ENCODE measurements at places on chromosomes 6 and 20.

DNA sequence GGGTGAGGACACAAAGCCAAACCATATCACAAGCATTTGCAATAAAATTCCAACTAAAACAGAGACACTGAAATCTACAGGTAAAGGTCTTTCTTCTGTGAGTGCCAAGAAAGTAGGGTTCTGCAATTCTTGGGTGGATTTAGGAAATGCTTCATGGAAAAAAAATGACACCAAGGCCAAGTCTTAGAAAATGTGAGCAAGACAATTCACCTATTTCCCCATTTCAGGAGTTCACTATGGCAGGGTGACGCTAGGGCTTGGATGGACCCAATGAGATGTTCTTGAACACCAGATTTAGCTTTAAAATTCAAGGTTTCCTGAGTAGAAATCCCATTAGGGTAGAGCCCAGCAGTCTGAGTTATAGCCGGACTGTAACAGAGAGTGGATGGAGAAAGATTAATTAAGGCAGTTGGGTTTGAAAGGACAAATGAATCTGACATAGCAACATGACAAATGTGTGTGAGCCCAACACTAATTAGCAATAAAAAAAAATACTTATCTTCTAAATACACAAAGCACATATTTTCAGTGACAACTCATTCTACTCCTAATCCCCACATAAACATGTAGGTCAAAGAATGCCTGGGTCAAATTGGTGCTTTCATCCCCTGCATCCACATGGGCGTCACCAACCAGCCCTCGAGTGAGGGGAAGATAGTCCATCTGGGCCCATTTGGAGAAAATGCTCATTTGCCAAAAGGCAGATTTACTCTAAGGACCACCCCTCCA is 180.4 kb upstream of the JARID2 start:
- DNase-seq = no peak

GRCh38 chr20:48295966-48296421 is 510.7 kb upstream of the SULF2 start:
- no peak for DNase-seq

- DNase-seq = no peak
Measured at GRCh38 chr6:134902074-134902861, 47.6 kb downstream of the ALDH8A1 start.

DNA sequence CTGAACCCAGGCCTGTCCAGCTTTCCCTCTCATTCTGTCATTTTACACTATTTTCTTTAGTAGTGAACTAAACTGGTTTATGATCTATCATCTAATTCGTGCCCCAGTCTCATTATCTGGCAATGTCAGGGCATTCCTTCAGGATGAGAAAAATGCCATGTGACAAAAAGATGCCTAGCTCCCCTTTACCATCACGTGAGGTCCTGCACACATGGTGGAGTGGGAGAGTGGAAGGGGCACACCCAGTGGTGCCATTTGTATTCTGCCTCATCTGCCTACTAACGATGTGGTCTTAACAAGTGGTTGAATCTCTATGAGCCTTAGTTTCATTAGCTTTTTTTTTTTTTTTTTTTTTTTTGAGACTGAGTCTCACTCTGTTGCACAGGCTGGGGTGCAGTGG is 41.2 kb downstream of the CDC5L start:
- peak; percentile 18 for DNase-seq

DNA sequence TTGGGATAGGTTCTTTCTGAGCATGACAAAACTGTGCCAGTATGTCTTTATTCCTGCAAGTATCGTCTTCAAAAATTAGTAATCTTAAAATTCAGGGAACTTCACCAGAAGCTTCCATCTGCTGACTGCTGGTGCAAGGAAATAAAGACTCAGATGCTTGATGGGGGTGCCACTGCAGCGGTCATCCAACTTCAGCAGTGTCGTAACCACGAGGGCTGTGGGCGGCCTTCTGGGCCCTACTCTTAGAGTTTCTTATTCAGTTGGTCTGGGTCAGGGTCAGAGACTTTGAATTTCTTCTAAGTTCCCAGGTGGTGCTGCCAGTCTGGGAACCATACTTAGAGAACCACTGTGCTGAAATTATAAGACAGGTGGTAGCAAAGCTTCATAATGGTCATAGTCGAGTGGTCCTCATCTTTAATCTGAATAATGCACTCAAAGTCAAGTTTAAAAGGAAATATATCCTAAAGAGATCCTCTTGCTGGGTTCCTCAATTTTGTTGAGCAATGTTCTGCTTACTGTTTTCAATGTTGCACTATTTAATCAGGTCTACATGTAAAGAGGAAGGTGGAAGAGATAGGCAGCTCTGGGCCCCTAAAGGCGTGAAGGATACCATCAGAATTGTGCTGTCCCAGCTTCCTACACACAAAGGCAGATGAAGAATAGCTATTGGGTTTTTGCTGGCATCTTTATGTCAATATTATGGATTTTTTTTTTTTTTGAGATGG is 165.4 kb upstream of the GMDS start:
- no peak for DNase-seq

DNA sequence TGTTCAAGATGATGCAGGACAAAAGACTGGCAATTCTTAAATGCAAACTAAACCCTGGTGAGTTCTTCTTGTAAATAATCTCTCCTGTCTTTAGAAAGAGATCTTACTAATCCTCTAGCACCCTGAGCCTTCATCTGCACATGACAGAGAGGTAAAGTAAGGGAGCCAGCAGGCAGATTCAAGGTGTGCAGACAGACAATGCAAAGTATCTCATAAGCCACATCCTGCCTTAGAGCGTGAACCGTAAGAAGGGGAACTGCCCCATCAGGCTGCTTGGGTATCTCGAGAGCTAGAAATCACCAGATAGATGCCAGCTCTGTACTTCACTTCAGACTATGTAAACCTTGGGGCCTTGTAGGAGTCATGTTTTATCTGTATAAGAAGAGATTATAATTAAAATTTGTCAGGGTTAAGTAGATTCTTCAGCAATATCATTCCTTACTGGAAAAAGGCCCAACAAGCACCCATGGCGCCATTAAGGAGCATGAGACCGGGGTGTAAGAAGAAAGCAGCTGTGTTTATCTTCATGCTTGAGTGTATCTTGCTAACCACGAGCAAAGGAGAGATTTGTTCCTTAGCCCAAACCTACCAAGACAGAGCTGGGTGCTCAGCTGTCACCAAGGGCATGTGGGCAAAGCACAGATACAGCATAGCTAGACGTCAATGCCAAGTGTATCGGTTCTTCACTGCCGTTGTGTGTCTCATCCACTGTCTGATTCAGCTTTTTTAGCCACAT is 24.4 kb downstream of the CNR1 start:
- DNase-seq = no peak

DNA sequence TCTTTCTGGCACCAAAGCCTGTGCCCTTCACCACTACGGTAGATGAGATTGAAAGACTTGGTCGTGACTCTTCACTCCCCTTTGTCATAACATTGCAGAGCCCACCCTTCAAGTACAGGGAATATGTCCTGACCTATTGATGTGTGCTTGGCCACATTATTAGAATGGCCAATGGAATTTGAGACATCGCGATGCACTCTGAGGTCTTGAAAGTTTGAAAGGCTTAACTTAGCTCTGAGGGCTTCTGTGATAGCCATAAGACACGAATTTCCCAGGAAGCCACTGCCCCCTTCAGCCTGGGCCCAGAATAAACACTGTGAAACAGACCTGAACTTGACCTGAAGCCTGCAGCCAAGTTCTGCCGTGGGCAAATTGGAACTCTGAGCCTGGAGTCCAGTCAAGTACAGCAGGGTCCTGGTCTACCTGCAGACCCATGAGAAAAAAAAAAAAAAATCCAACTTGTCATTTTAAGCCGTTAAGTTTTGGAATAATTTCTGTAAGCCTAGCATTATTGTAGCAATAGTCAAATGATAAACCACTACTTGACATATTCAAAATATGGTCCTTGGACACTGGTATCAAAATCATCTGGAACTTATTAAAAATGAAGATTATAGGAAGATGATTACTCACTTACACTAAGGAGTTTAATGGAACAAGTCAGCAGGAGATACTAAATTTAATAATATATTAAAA is 36.9 kb upstream of the TRAF3IP2 start:
- peak; percentile 67 for DNase-seq

GRCh38 chr6:11621119-11621518 is 83.6 kb downstream of the TMEM170B start:
- no peak for DNase-seq

DNA sequence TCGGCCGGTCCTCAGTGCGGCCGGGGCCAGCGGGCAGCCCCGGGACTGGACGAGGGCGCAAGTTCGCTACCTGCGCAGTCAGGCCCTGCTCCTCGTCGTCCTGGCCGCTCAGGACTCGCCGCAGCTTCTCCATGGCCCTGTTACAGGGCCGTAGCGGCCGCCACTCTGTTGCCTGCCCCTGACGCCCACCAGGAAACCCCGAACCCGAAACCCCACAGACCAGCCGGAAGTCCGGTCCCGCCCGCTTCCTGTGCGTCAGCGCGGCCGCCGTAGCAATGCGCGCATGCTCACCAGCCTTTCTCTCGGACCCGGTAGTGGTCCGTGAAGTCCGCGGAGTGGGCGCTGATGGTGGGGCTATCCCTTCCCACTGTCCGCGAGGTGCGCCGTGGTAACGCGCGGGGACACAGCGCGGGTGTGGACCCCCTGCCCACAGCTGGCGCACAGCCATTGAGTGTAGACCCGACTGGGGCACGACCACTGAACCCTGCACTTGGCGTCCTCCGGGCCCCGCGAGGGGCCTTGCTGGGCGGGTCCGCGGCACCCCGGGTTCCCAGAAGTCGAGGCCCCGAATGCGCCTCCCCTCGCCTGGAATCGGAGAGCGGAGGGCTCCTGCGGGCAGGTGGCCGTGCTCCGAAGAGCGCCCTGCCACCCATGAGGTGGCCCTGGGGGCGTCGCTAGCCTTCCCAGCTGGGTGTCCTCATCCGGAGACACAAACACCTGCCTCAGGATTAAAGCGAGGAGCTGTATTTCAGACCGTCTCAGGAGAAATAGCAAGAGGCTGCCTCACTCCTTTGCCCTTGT is at the start of gene SFT2D1:
Gene SFT2D1 (minus strand): TSS at position 197 of the 801 bp plus-strand sequence. CDS start 64 bp downstream, at position 133.
- DNase-seq = peak; percentile 54

GRCh38 chr6:156174031-156174890 is 602.9 kb upstream of the ARID1B start:
- no peak for DNase-seq

DNA sequence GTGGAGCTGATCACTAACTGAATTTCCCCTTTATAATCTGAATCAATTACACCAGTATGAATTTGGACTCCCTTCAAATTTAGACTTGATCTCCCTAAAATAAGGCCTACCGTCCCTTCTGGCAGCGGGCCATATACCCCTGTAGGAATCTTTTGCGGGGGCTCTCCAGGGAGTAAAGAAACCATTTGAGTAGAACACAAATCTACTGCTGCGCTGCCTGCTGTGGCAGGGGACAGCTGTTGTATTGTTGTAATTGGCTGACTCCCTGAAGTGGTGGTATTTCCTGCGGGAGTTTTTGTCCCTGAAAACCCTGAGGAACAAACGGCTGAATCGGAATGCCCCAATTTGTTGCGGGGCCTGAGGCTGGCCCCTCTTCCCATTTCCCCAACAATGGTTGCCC is 16.0 kb upstream of the PTCRA start:
- no peak for DNase-seq

- no peak for DNase-seq
Measured at GRCh38 chr20:46364670-46365486, 41.5 kb downstream of the ELMO2 start.

DNA sequence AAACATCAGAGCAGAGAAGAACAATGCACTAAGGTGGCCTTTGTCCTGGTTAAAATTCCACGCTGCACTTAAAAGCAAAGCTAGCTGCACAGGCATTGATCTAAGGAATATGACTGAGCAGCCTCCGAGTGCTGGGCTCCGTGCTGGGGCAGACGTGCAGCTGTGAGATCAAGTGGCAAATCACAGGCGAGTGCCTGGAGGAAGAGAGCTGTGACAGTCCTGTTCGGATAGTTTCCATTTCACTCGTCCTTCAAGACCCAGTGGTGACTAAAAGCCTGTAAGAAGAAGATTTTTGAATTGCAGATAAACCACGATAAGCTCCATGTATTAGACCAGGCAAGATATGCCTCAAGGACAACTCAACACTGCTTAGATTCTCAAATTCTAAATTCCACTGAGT is 247.9 kb downstream of the ANKRD60 start:
- no peak for DNase-seq

GRCh38 chr20:59836767-59837166 is 96.7 kb downstream of the SYCP2 start:
- no peak for DNase-seq

GRCh38 chr20:21303872-21304586 is 898 bp downstream of the XRN2 start:
- no peak for DNase-seq

DNA sequence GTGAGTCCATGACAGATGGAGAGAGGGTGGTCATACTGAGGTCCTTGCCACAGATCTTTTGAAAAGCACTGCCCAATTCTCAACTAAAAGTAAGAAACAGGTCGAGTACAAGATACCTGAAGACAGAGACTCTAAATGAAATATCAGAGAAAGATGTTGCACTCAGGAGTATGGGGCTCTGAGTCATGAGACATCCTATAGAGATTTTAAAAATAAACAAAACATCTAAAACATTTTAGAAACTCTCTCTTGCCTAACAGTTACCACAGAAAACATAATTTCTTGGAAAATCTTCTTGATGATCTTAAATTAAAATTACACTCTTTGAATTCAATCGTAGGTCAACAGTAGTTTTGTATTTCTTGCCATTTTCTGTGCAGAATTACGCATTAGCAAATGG is 348.9 kb upstream of the MARCKS start:
- DNase-seq = no peak

DNA sequence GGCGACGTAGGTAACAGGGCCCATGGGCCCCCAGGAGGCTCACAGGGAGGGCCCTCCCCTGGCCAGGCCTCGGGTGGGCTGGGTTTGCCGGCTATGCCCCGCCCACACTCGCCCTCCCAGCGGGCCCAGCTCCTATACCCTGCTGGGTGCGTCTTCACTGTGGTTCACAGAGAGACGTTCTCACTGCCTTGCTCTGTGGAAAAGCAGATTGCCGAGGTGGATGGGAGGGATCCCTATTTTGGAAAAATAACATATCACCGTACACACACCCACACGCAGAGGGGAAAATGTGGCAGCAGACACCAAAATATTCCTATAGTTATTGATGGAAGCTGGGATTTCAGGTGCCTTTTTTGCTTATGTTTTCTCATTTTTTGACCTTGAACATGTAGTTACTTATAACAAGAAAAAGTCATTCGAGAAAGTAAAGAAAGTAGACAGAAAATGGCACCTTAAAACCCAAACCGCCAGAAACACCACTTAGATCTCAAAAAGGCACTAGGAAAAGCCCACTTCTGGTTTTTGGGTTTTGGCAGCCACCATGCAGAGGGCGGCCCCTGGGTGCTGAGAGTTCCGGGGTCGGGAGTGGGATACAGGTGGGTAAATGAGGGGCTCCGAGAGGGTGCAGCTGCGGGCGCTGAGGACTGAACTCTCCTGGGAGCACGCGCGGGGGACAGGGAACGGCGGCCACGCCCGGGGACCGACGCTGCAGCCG is 49.4 kb downstream of the TMEM242 start:
- no peak for DNase-seq

DNA sequence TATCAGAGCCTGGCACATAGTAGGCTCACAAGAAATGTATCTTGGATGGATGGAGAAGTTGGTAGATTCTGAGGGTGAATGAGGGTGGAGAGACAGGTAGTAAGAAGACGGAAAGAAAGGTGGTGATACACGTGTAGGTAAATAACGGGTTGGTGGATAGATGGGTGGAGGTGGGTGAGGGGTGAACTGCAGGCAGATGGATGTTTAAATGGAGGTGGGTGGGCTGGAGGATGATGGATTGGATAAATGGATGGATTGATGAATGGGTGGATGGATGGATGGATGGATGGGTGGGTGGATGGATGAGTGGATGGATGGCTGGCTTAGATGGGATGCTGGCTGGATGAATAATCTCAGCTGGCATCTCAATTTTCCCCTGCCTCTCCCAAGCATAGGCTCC is 9.9 kb downstream of the CDH22 start:
- no peak for DNase-seq

- no peak for DNase-seq
Measured at GRCh38 chr6:145839653-145840052, 25.1 kb upstream of the FBXO30 start.

Data from stromal cell of bone marrow (primary cell).